ENCODE measurements at places on chromosomes 16 and 17. TPM values are rescaled to one million over a fixed set of nuclear protein-coding genes. Genes with fewer than 3 reads are reported as not detected.

DNA sequence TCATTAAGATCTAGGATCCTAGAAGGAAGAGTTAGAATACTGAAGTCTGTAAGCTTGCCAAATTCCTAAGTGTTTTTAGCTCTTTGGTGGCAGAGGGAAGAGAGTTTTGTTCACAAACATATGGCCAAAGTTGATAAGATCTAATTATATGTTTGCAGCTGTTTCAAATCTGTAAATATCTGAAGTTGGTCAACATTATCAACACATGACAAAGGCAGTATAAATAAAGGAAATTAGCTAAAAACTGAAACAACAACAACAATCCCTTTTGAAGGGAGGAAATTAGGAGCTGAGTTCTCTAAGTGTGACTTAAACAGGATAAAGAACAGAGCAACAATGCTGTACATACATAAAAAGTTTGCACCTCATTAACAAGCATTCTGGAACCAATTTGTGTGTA is 208.7 kb downstream of the KCNJ2 start:
- no peak for DNase-seq

DNAH3 gene
- total RNA-seq = 0.09 TPM

FAM117A gene
- 30.9 TPM for total RNA-seq

COX6A2 gene
- total RNA-seq = 3.9 TPM

DNA sequence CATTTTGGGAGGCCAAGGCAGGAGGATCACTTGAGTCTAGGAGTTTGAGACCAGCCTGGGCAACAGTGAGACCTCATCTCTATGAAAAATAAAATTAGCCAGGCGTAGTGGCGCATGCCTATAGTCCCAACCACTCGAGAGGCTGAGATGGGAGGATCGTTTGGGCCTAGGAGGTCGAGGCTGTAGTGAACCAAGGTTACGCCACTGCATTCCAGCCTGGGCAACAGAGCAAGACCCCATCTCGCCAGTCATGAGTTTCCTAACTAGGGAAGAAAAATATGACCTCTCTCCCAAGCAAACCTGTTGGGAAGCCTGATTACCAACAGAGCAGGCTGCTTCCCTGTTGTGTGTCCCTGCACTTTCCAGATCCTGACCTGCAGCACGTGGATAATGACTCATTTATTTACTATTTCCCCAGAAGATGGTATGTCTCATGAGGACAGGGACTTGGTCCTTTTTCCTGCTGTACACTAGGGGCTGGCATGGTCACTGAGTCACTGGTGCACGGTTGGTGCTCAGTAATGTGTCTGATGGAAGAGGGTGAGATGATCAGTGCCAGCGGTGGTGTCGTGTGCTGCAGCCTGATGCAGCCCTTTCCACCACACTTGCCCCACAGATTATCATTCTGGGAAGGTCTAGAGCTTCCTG is 30.8 kb downstream of the NMT1 start:
- no peak for DNase-seq

GGNBP2 gene
- total RNA-seq = 34.8 TPM

GRCh38 chr16:29845656-29846055 is 17.4 kb downstream of the CDIPT start:
- no peak for DNase-seq

GRCh38 chr17:18966831-18967624 is 15.1 kb downstream of the SLC5A10 start:
- no peak for DNase-seq

DNA sequence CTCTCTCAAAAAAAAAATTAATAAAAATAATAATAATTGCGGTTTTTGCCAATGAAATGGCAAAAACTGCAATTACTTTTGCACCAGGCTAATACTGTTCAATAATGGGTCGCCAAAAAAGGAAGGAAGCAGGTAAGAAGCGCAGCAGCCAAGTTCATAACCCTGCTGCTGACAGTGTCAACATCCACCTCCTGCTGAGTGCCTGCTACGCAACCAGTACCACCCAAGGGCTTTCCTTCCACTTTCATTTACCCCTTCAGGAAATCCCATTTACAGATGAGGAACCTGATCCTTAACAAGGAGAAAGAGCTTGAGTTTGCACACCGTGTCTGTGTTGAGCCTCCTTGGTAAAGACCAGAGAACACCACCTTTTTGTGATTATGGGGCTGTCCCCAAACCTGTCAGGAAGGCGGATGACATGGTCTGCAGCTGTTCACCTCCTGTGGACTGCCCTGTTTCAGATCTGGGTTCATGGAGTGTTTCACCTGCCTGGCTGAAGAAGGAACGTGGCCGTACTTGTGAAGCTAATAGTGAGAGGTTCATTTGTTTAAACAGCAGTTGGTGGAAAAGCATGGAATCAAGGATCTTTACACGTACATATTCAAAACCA is 378.0 kb downstream of the SLC39A11 start:
- no peak for DNase-seq

GRCh38 chr17:965311-965989 is 14.1 kb downstream of the NXN start:
- no peak for DNase-seq

KRTAP4-3 gene
- total RNA-seq = not detected

FGF11 gene
- 4.2 TPM for total RNA-seq

DNA sequence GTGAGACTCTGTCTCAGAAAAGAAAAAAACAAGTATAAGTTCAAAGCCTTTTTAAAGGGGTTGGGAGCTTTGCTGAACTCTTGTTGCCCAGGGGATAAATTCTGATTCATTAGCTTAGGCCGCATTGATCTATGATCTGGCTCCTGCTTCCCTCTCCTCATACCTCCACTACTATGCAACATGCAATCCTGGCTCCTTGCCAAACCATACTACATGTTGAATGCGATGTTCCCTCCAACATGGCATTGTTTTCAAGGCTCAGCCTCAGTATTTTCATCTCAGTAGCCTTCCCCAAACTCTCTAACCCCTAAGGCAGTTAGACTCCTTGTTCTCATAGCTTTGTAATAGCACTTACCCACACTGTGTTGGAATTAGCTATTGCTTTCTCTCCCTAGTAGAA is 6.2 kb downstream of the REXO5 start:
- no peak for DNase-seq

DNA sequence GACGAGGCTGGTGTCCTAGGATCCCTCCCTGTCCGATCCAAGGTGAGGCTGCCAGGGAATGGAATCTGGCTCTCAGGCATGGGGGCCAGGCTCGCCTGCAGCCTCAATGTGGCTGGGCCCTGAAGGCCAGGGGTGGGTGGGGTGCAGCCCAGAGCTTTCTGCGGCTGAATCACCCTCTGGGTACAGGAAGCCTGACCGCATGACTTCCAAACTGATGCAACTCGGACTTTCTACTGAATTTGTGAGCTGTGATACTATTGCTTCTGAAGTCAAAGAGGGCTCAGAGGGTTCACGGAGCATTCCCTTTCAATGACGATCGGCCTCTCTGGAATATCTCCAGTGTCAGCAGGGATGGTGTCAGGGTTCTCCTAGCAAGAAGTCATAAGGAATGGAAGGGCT is 123.7 kb downstream of the METRNL start:
- peak; percentile 4 for DNase-seq

- DNase-seq = no peak
Measured at GRCh38 chr16:63223851-63224250, 1187.6 kb upstream of the CDH8 start.

DNA sequence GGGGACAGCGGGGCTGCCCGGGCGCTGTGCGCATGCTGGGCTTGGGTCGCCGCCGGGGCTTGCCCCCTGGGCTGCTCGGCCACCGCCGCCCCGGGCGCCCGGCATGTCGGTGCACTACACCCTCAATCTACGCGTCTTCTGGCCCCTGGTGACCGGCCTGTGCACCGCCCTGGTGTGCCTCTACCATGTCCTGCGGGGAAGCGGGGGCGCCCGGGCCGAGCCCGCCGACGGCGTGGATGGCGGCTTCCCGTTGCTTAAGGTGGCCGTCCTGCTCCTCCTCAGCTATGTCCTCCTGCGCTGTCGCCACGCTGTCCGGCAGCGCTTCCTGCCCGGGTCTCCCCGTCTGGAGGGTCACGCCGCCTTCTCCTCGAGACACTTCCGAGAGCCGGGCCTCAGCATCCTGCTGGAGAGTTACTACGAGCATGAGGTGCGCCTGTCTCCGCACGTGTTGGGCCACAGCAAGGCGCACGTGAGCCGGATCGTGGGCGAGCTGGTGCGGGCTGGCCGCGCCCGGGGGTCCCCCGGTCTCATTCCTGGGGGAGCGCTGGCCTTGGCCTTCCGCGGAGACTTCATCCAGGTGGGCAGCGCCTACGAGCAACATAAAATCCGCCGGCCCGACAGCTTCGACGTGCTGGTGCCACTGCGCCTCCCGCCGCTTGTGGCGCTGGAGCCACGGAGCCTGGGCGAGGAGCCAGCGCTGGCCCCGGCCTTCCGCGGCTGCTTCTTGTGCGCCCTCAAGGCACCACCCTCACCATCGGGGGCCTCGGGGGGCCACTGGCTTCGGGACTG is 789 bp downstream of the ITPRIPL2 start:
- peak; percentile 55 for DNase-seq

- DNase-seq = no peak
Measured at GRCh38 chr17:27458524-27458908, 2.3 kb downstream of the KSR1 start.

DNA sequence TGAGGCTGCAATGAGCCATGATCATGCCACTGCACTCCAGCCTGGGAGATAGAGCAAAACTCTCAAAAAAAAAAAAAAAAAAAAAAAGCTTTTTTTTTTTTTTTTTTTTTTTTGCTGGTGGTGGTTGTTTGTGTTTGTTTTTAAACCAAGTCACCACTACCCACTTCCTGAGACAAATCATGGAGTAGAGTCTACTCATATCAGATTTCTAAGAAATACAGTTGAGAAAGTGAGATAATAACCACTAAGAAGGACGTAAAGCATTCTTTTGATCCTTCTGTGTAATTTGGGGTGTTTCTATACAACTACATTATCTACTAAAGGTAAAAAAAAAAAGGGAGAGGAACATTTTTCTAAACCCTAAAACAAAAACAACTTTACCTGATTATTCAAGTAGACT is 38.0 kb downstream of the AXIN2 start:
- DNase-seq = no peak

SPOP gene
- total RNA-seq = 93.0 TPM

GRCh38 chr17:42536048-42536371 is at the start of gene NAGLU:
Gene NAGLU, plus strand, starts transcription at chr17:42536241. Its CDS starts 32 bp downstream, at chr17:42536273.
- DNase-seq = peak; percentile 94

DNA sequence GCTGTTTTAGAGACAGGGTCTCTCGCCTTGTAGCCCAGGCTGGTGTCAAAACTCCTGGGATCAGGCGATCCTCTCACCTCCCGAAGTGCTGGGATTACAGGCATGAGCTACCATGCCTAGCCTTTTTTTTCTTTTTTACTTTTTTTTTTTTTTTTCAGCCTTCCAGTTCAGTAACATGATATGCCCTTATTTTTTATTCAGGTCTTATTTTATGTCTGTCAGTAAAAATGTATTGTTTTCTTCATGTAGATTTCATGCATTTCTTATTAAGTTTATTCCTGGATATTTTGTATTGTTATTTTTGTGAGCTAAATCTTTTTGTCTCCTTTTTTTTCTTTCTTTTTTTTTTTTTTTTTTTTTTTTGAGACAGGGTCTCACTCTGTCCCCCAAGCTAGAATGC is 2.7 kb upstream of the FOXN1 start:
- no peak for DNase-seq

DNA sequence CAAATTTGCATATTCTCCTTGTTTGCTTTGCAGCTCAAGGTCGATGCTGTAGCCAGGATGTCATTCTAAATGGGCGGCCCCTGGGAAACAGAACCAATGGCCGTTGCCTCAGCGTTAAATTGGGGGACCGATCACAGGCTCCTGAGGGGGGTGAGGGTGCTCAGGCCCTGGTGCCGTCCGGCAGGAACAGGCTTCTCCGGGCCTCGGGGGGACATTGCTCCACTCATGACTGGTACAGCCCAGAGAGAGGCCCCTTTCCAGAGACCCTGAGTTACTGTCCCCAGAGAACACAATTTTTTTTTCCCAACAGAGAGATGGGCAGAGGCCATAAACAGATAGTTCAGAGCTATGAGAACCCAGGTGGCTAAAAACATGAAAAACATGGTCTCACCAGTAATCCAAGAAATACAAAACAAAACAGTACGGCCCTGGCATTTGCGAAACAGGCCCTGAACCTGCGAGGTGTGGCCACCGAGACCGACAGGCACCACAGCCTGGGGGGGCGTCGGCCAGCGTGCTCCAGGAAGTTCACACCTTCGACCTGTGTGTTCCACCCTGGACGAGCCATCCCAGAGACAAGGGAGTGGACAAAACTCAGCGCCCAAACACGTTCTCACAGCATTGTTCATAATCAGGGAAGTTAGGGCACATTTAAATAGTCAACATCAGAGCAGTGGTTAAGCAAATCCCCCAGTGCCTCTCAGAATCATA is 82.8 kb downstream of the METRNL start:
- DNase-seq = no peak

- no peak for DNase-seq
Measured at GRCh38 chr17:2563543-2563942, 29.9 kb upstream of the PAFAH1B1 start.

KRTAP9-4 gene
- not detected for total RNA-seq

GRCh38 chr17:67570797-67571196 is 146.9 kb upstream of the NOL11 start:
- no peak for DNase-seq

DNA sequence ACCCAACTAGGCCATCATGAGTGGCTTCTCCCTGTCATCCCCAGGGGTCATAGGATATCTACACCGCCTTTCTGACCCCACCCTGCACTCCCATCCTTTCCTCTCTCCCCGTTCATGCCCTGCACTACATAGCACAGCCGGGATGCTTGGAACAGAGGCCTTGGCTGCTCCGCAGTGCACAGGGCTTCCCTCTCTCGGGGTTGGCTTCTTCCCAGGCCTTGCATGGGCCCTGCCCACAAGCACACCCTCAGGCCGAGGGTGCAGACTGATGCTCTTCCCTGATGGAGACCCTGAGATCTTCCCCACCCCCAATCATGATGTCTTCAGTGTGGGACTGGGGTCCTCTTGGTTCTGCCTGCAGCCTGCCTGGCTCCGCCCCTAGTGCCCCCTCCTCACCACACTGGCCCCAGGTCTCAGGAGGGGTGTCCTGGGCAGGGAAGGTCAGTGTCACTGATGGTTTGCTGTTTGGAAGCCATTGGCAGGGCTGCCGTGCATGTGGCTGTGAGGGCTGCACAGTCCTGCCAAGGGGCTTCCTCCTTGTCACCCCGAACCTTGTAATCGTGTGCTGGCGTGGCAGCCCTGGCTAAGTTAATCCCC is 14.3 kb upstream of the NAGLU start:
- DNase-seq = no peak

GRCh38 chr17:2808367-2809335 is 12.4 kb downstream of the RAP1GAP2 start:
- DNase-seq = no peak

KRT31 gene
- total RNA-seq = not detected

GRCh38 chr17:11495613-11496012 is 102.7 kb upstream of the DNAH9 start:
- DNase-seq = no peak

GRCh38 chr17:76337413-76337777 is 16.3 kb downstream of the PRPSAP1 start:
- DNase-seq = no peak

ORMDL3 gene
- 82.4 TPM for total RNA-seq

GRCh38 chr16:71867939-71868338 is 16.0 kb downstream of the ZNF821 start:
- DNase-seq = no peak

- DNase-seq = no peak
Measured at GRCh38 chr17:45992175-45992574, 6.9 kb upstream of the STH start.
